ENCODE measurements at places on chromosomes 3 and 15. TPM values are rescaled to one million over a fixed set of nuclear protein-coding genes. Genes with fewer than 3 reads are reported as not detected.

The CADPS gene
- 2.1 TPM for total RNA-seq

- H3K27ac ChIP-seq = no peak overlapping the region
- H3K4me1 ChIP-seq = no peaks in the 10 kb centered on the region
- no peak overlapping the region for H3K4me3 ChIP-seq
- no peak for DNase-seq
- H3K27me3 ChIP-seq = no peaks in the 10 kb centered on the region
Measured at GRCh38 chr3:31047673-31048072, 153.2 kb upstream of the GADL1 start.

- peaks cover 12% of the 10 kb centered on the region for H3K4me1 ChIP-seq
- H3K4me3 ChIP-seq = peak overlapping the region; percentile 80
- H3K27ac ChIP-seq = peak overlapping the region; percentile 79
- DNase-seq = no peak
Measured at GRCh38 chr3:98592345-98592935, 971 bp downstream of the CPOX start.

The GPR149 gene
- not detected for total RNA-seq

DNA sequence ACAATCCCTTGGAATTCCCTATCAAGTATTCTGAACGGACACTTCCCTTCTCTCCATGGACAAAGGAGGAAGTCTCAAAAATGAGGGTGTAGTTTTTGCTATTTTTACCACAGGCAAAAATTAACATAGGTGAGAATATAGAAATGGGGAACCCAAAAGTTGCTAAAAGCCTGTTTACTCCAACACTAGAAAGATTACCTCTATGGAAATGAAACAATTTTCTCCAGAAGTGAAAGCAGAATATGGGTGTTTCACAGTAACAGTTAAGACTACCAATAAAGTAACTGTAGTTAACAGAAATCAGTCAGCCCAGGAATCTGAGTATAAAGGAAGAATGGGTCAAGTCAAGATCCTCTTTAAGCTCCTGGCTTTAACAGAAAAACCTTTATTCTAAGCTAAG lies 9.3 kb downstream of the TRA2B start:
- no peaks in the 10 kb centered on the region for H3K27me3 ChIP-seq
- H3K4me3 ChIP-seq = peak overlapping the region; percentile 97
- H3K4me1 ChIP-seq = peaks cover 90% of the 10 kb centered on the region
- peak overlapping the region; percentile 100 for H3K27ac ChIP-seq
- no peak for DNase-seq
- peaks cover 19% of the 10 kb centered on the region for H3K36me3 ChIP-seq

The HTR3E gene
- not detected for total RNA-seq

DNA sequence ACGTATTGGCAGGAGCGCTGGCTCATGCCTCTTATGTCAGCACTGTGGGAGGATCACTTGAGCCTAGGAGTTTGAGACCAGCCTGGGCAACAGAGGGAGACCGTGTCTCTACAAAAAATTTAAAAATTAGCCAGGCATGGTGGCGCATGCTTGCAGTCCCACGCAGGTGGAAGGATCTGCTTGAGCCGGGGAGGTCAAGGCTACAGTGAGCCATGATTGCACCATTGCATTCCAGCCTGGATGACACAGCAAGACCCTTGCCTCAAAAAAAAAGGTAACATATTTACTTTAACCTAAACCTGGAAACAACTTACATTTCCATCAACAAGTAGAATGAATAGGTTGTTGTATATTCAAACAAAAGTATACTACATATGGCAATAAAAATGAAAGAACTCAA lies 78.1 kb downstream of the HERC2 start:
- H3K27ac ChIP-seq = no peak overlapping the region
- DNase-seq = no peak
- no peaks in the 10 kb centered on the region for H3K27me3 ChIP-seq
- peaks cover 3% of the 10 kb centered on the region for H3K36me3 ChIP-seq
- no peak overlapping the region for H3K4me3 ChIP-seq
- H3K4me1 ChIP-seq = no peaks in the 10 kb centered on the region
